ENCODE measurements at places on chromosomes 16 and 17. TPM values are rescaled to one million over a fixed set of nuclear protein-coding genes. Genes with fewer than 3 reads are reported as not detected.

DNA sequence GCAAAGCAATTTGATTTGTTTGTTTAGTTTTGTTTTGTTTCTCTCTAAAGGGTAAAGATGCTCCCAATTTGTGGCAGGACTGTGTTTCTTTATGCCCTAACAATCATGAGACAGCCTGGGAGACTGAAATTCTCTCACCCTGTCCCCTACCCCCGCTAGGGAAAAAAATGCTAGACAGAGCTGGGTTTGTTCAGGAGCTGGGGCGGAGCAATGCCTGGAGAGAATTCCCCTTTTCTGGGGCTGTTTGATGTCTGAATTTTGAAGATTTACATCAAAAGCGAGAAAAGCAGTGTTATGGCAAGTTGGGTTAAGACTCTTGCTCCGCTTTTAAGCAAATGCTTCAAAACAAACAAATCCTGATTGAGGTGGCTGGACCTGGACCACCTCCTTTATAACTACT lies 8.4 kb downstream of the MAF start:
- no peaks in the 10 kb centered on the region for H3K36me3 ChIP-seq
- H3K4me1 ChIP-seq: no peaks in the 10 kb centered on the region
- H3K4me3 ChIP-seq: no peak overlapping the region

The SPEM3 gene
- not detected for total RNA-seq

DNA sequence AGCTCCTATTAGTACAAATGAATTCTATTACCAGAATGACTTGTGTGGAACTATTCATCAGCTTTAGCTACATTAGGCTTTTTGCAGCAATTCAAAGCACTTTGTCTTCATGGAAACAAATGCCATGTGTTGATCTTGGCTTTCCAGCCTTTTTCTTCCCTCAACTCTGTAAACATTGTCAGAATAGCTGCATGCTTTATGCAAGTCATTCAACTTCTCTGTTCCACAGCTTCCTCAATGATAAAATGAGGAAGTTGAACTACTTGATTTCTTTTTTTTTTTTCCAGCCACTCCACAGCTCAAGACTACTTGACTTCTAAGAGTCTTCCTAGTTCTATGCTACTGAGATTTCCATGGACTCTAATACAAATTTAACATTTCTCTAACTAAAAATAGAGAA lies 41.1 kb downstream of the KIAA0753 start:
- no peak for DNase-seq
- no peak overlapping the region for H3K4me3 ChIP-seq
- H3K27me3 ChIP-seq: no peaks in the 10 kb centered on the region
- peaks cover 16% of the 10 kb centered on the region for H3K4me1 ChIP-seq

The KRTAP2-1 gene
- not detected for total RNA-seq

- H3K27me3 ChIP-seq: no peaks in the 10 kb centered on the region
- no peak overlapping the region for H3K27ac ChIP-seq
- H3K36me3 ChIP-seq: no peaks in the 10 kb centered on the region
- H3K4me3 ChIP-seq: no peak overlapping the region
- no peak for DNase-seq
- peaks cover 58% of the 10 kb centered on the region for H3K4me1 ChIP-seq
These were observed 10.8 kb downstream of the ALKBH5 start for GRCh38 chr17:18194394-18194793.

Data from body of pancreas (tissue), 4 donors.